Upper lobe of left lung (tissue), 6 donors: ENCODE measurements at places on chromosomes 2 and 18. TPM values are rescaled to one million over a fixed set of nuclear protein-coding genes. Genes with fewer than 3 reads are reported as not detected.

Gene LANCL1
- total RNA-seq, result 29.2 TPM

Gene MYO7B
- total RNA-seq, result 4.2 TPM

DNA sequence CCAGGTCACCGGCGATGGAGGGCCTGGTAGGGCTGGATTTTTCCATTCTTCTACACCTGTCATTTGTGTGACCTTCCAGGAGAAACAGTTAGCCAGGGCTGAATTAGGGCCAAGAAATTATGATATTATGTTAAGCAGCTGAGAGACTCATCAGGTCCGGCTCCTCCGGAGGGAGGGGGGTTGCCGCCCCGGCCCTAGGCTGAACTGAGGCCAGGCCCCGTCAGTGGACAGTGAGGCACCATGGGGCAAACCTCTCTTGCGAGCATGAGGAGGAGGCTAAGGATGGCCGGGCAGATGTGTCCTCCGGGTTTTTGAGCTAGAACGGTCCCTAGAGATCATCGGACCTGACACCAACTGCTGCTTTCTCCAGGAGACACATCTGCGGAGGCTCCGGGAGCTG lies 150.1 kb downstream of the SOX11 start:
- no peak overlapping the region for H3K4me3 ChIP-seq
- H3K27ac ChIP-seq, result no peak overlapping the region
- no peaks in the 10 kb centered on the region for H3K27me3 ChIP-seq
- no peaks in the 10 kb centered on the region for H3K36me3 ChIP-seq

DNA sequence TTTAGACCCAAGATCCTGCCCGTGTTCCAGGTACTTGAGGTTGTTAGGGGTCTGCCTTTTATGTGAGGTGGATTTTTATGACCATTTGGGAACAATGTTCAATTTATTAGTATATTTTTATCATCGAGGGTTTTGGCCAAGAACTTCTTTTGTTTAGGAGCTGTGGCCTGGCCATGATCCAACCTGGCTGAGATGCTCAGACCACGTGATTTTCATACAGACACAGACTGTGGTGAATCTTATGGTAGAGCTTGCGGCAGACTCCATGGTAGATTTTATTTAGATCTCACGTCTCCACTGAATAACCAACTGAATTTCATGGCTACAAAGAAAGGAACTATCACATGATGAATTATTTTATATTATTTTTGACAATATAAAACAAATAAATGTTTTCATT lies 405.5 kb upstream of the VWC2L start:
- no peaks in the 10 kb centered on the region for H3K27me3 ChIP-seq
- no peak overlapping the region for H3K27ac ChIP-seq
- H3K4me1 ChIP-seq, result no peaks in the 10 kb centered on the region

- H3K27ac ChIP-seq, result no peak overlapping the region
- no peak overlapping the region for H3K4me3 ChIP-seq
- no peak for DNase-seq
- no peaks in the 10 kb centered on the region for H3K4me1 ChIP-seq
- no peaks in the 10 kb centered on the region for H3K36me3 ChIP-seq
- no peaks in the 10 kb centered on the region for H3K27me3 ChIP-seq
Observed at GRCh38 chr2:239619369-239619768, 218.5 kb upstream of the HDAC4 start.

DNA sequence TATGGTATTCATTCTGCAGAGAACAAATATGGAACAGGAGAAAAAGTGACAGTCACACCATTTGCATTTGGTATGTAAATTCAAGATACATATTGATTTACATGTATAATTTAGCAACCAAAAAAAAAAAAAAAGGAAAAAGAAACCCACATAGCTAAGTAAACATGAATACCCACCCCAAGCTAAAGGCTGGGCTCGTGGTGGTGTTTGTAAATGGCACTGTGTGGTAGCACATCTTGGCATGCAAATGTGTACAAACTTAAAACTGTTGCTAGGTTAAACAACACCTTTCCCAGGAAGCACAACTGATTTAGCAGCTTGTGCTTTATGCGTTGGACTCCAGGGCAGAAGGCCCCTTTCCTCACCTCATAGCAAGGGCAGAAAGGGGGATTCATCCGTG lies 481.1 kb upstream of the CELF4 start:
- no peaks in the 10 kb centered on the region for H3K36me3 ChIP-seq
- no peaks in the 10 kb centered on the region for H3K4me1 ChIP-seq
- DNase-seq, result no peak
- H3K27me3 ChIP-seq, result no peaks in the 10 kb centered on the region

DNA sequence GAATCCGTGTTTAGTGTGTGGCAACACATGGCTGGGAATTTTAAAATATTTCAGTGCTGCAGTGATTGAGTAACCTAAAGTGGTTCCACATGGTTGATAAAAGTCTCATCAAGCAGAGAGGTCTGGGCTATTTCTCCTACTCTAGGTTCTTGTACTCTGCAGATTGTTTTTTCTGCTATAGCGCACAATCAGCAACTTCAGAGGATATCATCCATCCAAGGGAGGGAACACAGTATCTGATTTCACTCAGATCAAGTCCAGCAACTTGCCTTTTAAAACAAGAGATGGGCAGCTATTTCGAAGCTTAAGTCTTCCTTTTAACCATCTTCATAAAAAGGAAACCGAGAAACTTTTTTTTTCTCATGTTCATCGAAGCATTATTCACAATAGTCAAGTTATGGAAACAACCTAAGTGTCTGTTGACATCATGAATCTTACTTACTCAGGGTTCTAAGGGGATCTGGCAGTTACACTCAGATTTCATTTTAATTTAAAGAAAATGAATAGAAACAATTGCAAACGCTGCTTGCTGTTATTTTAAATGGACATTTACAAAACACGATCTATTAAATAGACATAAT lies 172.7 kb upstream of the TRIB2 start:
- DNase-seq, result no peak
- no peaks in the 10 kb centered on the region for H3K36me3 ChIP-seq
- H3K4me1 ChIP-seq, result peaks cover 4% of the 10 kb centered on the region
- H3K27ac ChIP-seq, result no peak overlapping the region

DNA sequence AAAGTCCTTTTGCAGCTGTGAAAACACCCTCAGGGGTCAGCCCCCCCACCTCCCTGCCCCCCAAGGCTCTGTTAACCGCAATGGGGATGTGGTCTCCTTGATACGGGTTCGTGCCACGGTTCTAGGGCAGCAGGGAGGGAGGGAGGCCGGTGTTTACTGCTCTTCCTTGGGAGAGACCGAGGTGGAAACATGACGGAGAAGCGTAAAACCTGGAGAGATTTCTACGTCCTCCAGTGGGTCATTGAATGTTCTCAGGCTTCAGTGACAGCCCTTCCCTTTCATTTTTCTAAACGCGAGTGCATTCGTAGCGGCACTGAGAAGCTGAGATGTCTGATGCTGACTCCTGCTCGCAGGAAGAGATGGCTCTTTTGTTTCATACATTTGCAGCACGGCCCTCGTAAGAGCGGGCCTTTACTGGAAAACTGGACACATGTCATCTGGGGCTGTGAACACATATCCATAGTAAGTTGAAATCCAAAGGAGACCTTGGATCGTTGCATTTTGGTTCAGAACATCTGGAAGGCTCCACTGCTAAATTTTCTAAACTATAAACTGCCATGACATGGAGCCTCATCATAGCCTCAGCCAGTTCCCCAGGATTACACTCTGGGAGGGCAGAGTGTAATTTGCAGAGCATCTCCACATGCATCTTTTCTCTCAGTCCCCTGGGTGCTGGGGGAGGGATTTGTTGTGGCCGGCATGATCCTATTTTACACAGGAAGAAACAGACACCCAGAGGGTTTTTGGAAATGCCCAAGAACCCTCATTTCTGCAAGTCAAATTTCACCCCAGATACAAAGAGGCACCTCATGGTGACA lies 40.6 kb upstream of the HDAC4 start:
- H3K27me3 ChIP-seq, result no peaks in the 10 kb centered on the region
- no peak for DNase-seq
- no peaks in the 10 kb centered on the region for H3K36me3 ChIP-seq
- H3K4me1 ChIP-seq, result peaks cover 27% of the 10 kb centered on the region
- H3K27ac ChIP-seq, result no peak overlapping the region

- H3K4me1 ChIP-seq, result no peaks in the 10 kb centered on the region
- H3K36me3 ChIP-seq, result no peaks in the 10 kb centered on the region
- no peaks in the 10 kb centered on the region for H3K27me3 ChIP-seq
- DNase-seq, result no peak
- no peak overlapping the region for H3K4me3 ChIP-seq
- H3K27ac ChIP-seq, result no peak overlapping the region
Observed at GRCh38 chr2:58594762-58595161, 353.6 kb upstream of the FANCL start.

- no peaks in the 10 kb centered on the region for H3K27me3 ChIP-seq
- no peak for DNase-seq
- no peak overlapping the region for H3K4me3 ChIP-seq
- H3K27ac ChIP-seq, result no peak overlapping the region
- H3K36me3 ChIP-seq, result no peaks in the 10 kb centered on the region
Observed at GRCh38 chr2:114005110-114005783, 115.4 kb downstream of the ACTR3 start.

GRCh38 chr2:24459224-24460161 lies 31.6 kb upstream of the NCOA1 start:
- no peak overlapping the region for H3K27ac ChIP-seq
- H3K4me1 ChIP-seq, result no peaks in the 10 kb centered on the region
- no peaks in the 10 kb centered on the region for H3K36me3 ChIP-seq
- H3K27me3 ChIP-seq, result no peaks in the 10 kb centered on the region
- H3K4me3 ChIP-seq, result no peak overlapping the region

GRCh38 chr2:172927641-172928357 lies 147.8 kb upstream of the MAP3K20 start:
- H3K36me3 ChIP-seq, result no peaks in the 10 kb centered on the region
- H3K27me3 ChIP-seq, result no peaks in the 10 kb centered on the region
- peaks cover 29% of the 10 kb centered on the region for H3K4me1 ChIP-seq

DNA sequence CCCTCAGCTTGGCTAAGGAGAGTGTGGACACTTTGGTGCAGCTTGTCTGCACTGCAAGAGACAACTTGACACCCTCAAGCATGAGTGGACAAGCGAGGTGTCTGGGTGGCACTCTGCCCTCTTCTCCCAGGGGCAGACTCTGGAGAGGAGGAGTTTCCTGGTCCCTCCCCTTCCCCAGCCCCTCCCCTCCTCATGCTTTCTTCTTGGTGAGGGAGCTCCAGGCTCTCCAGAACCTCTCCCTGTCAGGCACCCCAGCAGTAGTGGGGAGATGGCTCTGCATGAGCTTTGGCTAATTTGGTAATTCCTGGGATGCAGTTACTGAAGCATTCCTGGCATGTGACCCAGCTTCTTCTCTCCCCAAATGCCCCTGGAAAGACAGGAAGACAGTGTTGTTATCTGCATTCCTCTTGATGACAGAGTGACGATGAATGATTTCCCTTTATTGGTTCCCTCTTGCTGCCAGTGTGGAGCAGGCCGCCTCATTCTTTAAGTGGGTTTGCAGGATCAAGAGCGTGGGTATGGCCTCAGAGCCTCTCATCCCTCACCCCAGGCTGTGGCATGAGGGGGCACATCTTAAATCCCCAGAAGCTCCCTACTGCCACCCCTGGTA lies 89.2 kb downstream of the STPG4 start:
- H3K27ac ChIP-seq, result peak overlapping the region; percentile 74
- peaks cover 13% of the 10 kb centered on the region for H3K36me3 ChIP-seq
- H3K27me3 ChIP-seq, result no peaks in the 10 kb centered on the region
- no peak for DNase-seq

DNA sequence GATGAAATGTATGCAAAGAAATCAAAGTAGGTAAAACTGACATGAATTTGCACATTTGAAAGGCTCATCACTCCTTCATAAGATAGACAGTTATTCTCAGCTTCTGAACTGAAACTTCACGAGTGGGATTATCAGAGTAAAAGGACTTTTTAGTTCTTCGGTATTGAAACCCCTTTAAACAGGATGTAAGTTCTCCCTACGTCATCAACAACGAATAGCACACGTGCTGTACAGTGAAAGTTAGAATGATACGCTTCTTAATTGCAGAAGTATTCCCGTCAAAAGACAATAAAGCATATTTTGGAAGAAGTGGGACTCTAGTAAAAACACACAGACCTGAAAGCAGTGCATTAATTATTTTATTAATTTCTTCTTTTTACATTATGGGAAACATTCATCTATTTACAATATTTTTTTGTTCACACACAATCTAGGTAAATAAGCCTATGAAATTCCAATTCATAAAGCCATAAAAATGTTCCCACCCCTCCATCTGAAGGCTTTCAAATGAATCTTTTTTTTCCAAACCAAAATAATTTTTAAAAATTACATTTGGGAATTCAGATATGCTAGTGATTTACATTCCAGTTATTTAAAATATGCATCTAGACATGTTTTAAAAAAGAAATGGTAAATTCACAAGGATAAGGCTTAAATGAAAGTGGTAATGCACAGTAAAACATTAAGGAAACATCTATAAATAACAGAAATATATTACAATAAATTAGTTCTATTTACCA lies 45.9 kb downstream of the TGIF1 start:
- peaks cover 14% of the 10 kb centered on the region for H3K4me1 ChIP-seq
- H3K27ac ChIP-seq, result no peak overlapping the region
- no peaks in the 10 kb centered on the region for H3K27me3 ChIP-seq
- DNase-seq, result no peak

DNA sequence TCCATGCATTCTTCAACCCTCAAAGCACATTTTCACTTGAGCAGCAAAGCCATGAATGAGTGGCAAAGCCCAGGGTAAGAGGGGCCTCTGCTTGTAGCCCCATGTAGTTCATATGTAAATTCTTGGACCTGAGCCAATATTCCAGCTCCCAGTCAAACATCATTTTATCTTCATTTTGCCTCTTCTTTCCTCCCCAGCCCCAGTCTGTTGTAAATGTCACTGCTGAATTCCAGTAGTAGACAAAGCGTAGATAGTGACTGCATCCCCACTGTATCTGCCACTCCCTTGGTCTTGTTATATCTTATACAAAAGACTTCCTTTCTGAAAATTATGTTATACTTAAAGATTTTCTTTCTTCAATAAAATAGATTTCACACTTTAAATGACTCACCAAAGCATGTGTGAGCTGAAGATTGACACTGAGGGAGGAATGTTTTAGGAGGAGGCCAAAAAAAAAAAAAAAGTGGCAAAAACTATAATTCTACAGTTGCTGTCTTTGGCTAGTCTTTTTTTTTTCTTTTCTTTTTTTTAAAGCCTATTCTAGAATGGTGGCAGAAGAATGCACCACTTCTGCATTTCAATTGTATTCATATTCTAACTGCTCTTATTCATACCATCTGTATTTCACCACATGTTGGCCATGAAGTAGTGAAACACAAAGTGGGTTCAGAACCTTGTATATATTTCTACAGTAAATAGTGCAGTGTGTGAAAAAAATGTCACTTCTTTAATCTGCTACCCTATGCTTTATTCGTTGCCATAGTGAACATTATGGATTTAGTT lies 306.1 kb downstream of the CPS1 start:
- H3K4me1 ChIP-seq, result no peaks in the 10 kb centered on the region
- no peak overlapping the region for H3K4me3 ChIP-seq
- H3K27me3 ChIP-seq, result no peaks in the 10 kb centered on the region
- H3K27ac ChIP-seq, result no peak overlapping the region
- H3K36me3 ChIP-seq, result no peaks in the 10 kb centered on the region

DNA sequence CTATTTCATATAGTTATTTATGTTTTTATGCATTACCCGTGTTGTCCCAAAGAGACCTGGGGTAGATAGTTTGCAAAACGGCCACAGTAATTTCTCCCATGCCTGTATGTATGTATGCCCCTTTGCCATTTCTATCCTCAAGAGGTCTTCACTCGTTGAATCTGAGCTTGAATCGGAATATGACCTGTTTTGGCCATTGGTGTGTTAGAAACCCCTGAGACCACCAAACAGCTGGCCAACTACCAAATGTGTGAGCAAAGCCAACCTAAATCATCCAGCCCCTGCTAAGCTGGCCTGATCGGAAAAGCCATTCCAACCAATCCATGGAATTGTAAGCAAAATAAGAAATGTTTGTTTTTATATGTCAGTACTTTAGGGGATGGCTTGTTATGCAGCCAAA lies 23.4 kb upstream of the INO80C start:
- H3K4me1 ChIP-seq, result peaks cover 11% of the 10 kb centered on the region
- H3K27ac ChIP-seq, result no peak overlapping the region
- no peak overlapping the region for H3K4me3 ChIP-seq
- H3K27me3 ChIP-seq, result no peaks in the 10 kb centered on the region
